ENCODE measurements at places on chromosomes 3 and 15.
A peak's percentile ranks its signal among the peaks of the same experiment; 100 is the strongest.

DNA sequence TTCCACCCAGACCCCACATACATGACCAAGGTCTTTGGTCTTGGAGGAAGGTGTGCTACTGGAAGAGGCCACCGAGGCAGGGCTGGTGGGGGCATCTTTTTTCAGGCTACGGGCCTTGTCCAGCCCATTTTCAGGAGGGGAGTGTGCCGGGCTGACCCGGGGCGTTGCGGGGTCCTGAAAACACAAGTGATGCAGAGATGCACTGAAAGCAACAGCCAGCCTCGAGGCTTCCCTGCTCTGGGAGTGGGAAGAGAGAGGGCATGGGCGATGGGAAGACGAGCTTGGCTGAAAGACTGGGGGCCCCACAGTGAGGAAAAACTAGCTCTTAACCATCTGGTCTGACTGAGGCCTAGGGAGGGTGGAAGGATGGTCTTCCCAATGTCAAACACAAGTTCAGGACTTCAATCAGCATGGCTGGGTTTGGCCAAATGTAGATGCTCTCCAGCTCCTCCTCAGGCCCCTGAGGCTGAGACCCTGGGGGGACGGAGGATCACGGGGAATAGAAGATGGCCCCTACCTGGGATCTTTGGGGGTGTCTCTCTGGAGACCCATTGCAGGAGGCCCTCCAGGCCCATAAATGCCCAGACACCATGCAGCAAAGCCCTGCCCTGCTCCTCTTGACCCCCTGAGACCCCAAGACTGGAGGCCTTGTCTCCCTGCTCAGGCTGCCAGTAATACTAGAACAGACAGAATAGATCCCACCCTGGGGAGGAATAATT lies 38.9 kb downstream of the TLE3 start:
- DNase-seq, result no peak

GRCh38 chr3:113132571-113132996 lies 78.8 kb upstream of the BOC start:
- no peak for DNase-seq

DNA sequence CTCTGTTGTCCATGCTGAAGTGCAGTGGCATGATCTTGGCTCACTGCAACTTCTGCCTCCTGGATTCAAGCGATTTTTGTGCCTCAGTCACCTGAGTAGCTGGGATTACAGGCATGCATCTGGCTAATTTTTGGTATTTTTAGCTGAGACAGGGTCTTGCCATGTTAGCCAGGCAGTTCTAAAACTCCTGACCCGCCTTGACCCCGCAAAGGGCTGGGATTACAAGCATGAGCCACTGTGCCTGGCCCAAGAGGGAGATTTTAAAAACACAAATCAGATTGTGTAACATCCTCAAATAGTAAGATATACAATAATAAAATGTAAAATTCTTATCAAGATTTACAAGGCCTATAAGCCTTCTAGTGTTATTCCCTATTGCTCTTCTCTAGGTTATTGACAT lies 62.5 kb upstream of the PHLDB2 start:
- DNase-seq, result no peak

GRCh38 chr3:114428044-114428595 lies 134.3 kb downstream of the TIGIT start:
- DNase-seq, result no peak

- no peak for DNase-seq
Observed at GRCh38 chr15:96338074-96338765, 7.7 kb downstream of the NR2F2 start.

DNA sequence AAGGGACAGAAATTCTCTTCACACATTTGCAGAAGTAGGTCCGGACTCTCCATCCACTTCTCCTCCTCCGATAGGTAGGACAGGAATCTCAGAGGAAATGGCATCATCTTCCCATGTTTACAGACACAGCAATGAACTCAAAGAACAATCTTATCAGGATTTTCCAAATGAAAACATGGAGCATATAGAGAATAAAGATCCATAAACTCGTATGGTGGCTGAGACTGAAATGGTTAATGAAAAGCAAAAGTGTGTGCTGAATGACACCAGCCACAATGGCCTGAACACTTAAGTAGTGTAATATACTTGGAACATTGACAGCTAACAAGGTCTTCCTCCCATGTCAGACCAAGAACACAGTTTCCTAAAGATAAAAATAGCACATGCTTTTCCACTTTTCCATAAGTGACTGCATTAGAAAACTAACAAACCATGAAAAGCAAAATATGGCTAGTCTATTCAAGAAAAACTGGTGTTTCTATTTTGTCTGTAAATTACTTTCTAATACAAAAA lies 5.8 kb downstream of the CCRL2 start:
- no peak for DNase-seq

DNA sequence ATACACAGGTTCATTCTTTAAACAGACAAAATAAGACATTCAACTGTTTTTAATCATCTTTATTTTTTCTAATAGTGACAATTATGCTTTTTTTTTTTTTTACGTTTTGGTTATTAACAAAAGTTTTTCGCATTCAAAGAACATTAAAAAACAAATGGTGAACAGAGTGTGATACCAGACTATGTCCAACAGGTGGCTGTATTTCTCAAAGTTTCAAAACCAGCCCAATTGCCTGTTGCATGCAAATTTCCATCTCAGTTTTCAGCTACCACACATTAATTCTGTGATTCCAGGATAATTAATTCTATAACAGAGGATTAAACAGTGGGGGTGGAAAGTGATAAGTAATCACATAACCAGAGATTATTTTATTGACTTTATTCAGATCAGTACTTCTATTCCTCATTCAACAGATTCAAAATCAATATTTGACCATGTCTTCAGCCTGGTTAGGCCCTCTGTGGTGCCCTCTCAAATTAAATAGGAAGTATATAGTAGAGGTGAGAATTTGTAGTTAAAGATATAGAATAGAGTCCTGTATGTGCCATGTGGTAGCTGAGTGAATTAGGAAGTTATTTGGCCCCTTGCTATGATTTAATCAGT lies 122.2 kb upstream of the DCBLD2 start:
- no peak for DNase-seq

DNA sequence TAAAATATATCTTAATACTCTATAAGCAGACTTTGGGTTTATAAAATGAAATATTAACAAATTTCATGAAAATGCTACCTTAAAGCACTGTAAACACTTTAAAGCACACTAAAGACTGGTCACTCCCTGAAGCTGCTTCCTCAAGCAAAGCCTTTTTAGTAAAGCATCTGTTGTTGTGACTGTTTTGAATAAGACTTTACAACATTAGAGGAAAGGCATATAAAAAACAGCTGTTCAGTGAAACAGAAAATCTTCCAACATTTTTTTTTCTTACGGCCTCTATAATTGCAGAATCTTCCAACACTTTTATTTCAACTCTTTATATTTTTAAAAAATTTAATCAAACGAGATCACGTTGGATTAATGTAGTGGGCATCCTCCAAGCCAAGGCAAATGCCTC lies 48.1 kb downstream of the GRK7 start:
- no peak for DNase-seq

GRCh38 chr3:194087280-194087679 lies 48.7 kb upstream of the HES1 start:
- no peak for DNase-seq

DNA sequence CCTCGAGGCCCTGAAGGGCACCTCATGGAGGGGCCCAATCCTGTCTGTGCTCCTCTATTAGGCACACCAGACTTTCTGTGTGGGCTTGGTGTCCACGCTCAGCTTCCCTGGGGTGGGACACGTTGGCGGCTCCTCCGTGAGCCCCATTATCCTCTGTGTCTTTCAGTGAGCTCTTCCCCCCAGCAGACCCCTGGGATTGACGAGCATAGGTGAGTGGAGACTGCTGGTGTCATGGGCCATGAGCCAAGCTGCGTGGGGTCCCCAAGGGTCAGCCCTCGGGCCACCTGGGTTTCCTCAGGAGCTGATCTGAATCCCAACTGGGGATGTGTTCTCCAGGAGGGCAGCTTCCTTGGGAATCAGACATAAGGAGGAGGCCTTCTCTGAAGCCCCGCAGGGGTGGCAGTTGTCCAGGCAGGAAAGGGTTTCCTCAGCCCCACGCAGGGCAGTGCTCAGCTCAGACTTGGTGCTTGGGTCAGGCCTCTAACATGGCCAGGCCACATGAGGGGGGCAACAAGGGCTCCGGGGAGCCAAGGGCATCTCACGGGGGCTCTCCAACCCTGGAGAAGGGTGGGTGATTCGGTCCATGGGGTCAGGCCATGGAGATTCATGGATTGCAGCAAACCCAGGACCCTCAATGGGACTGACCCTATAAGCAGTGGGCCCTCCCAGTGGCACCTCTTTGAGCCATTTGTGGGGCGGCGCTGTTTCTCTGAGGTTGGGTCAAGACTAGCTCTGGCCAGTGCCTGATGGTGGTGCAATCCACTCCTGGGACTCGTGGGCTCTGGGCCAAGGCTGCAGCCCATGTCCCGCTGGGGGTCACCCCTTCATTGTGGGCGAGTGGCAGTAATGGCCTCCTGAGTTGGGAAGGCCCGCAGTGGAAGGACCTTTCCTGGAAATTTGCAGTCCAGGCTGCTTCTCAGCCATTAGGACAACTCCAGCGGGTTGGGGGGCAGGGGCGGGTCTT lies 222.5 kb downstream of the SNRPN start:
- peak; percentile 0 for DNase-seq

- DNase-seq, result no peak
Observed at GRCh38 chr15:98177966-98178592, 217.6 kb downstream of the ARRDC4 start.

DNA sequence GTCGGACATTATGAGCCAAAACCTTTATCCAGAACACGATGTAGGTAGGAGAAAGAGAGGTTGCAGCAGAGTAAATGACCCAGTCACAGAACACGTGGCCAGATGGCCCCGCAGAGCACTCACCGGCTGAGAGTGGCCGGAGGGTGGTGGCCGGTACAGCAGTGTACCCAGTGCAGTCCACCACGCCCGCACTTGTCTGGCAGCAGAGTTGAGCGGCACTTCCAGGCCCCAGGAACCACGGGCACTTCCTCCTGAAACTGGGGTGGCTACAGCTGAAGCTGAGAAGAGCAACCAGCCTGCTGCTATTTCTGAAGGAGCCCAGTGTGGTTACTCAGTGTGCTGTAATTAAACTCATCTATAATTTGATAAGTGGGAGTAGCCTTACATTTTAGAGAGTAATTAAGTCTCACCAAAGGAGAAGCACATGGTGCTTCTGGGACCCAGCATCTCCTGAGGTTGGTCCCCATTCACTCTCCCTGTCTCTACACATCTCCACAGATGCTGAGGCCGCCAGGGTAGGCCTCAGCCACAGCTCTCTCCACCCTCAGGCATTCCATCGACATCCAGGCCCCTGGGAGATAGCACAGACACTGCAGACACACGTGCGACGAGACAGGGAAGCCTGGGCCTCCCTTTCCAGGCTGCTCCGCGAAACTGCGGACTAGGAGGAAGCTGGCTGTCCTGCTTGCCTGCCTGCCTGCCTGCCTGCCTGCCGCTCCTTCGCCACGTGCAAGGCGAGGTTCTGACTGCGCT lies 49.8 kb downstream of the BDH1 start:
- no peak for DNase-seq

DNA sequence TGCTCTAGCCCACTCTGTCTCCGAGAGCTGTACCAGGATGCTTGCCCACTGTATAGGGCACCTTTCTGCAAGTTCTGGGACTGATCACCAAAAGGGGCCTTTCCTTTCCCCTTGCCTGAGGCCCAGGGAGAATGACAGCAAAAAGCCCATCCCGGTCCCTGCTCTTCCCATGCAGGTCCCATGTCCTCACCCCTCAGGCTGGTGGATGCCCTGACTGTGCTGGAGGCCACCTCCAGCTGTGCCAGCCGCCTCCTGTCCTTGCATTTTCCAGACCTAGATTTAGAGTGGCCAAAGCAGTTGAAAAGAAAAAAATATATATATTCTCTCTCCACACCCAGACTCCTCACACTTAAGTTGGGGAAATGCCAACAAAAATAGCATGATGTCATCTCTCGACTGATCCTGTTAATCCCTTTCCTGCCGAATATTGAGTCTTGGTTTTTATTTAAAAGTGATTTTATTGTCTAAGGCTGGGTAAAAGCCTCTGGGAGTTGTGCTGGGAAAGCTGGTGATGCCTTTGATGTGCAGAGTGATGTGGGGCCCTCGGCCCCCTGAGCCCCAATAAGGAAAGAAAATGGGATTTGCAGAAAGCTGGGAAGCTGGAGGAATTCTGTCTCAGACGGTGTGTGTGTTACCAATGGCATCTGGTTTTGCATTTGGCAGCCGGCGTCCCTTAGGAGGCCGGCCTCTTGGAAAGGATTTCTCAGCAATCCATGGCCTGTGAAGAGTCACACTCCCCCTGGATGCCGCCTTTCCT lies 29.3 kb upstream of the TPM1 start:
- DNase-seq, result no peak

- no peak for DNase-seq
Observed at GRCh38 chr3:168141405-168141998, 45.8 kb upstream of the GOLIM4 start.

DNA sequence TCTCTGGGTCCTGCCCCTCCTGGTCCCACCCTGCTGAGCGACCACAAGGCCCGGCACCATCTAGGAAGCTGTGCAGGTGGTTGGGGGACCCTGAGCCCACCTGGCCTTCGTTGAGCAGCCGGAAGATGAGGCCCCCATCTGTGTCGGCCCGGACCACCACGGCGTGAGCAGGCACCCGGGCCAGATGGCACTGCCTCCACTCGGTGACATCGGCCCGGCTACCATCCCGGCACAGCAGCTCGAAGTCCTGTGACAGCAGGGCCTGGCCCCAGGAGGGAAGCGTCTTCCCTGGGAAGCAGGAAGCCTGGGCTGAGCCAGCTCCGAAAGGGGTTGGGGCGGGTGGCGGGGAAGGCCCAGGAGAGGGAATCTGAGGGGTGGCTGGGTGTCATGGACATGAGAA lies 12.6 kb downstream of the MELTF start:
- no peak for DNase-seq

DNA sequence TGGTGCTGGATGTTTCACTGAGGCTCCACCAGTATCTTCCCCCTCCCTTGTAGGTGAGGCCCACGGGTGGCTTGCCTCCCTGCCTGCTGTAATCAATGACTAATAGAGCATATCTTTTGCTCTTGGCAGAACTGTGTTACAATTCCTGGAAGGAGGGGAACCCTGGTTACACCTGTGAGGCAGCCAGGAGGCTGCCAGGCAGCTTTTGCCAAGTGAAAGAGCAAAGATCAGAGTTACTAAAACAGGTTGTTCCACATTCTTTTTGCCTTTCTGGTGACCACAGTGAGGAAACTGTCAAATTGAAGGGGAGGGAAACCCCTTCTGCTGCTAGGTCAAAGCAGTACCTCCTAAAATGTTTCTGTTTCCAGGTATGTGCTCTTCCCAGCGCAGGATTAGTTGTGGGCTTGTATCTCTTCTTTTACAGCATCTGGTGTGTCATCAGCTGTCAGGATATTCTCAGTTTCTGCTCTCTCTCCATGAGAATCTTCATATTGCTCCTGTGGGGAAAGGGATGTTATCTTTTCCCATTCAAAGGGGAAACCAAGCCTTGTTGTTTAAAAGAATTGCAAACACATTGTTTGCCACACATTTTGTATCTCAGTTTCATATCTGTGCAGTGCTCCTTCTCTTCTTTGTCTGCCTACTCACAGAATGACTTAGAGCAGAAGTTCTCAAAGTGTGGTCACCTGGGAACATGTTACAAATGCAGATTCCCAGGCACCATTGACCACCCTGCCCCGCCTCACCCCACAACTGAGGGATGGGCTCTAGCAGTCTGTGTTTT lies 137.4 kb upstream of the UMPS start:
- DNase-seq, result no peak

- DNase-seq, result no peak
Observed at GRCh38 chr3:175255698-175256097, 396.6 kb downstream of the NAALADL2 start.
